ENCODE measurements at places on chromosomes 6 and 20. TPM values are rescaled to one million over a fixed set of nuclear protein-coding genes. Genes with fewer than 3 reads are reported as not detected.

Gene BTN1A1
- not detected for total RNA-seq

- H3K4me3 ChIP-seq = no peak overlapping the region
- H3K27me3 ChIP-seq = no peaks in the 10 kb centered on the region
- no peak for DNase-seq
- H3K4me1 ChIP-seq = no peaks in the 10 kb centered on the region
These were observed 196.0 kb downstream of the BTBD3 start for GRCh38 chr20:12113468-12114371.

Gene C6orf132
- total RNA-seq = 0.22 TPM

DNA sequence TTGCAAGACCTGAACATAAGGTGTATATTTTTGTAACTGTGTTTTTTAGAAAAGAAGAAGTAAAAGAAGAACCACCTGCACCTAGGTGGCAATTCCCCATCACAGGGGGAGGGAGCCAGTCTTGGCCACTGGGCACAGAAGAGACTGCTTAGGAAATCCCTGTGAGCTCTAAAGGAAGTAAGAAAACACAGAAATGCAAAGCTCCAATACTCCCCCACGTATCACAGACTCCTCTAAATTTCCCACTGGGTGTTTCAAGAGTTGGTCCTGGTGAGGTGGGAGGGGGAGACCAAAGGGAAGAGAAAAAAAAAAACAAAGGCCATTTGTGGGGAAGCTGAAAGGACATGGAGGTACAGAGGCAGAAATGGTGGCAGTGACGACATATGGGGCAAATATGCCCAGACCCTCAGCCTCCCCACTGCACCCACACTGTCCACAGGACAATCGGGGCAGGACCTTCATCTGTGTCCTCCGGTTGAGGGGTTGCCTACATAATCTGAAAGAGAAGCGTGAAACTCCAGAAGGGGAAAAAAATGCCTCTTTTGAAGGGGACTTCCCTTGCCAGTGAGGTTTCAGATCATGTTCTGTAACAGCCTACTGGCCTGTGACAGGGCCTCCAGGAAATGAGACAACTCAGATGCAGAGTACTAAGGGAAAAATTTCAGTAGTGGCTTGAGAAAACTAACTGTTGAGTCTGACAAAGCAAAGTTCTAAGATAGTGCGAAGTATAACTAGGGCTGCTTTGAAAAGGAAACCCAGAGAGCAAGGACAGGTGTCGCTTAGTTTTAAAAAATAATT is 226.2 kb upstream of the MARCKS start:
- H3K4me1 ChIP-seq = peaks cover 40% of the 10 kb centered on the region
- no peaks in the 10 kb centered on the region for H3K36me3 ChIP-seq
- peak overlapping the region; percentile 91 for H3K27ac ChIP-seq
- DNase-seq = no peak
- peak overlapping the region; percentile 69 for H3K4me3 ChIP-seq

DNA sequence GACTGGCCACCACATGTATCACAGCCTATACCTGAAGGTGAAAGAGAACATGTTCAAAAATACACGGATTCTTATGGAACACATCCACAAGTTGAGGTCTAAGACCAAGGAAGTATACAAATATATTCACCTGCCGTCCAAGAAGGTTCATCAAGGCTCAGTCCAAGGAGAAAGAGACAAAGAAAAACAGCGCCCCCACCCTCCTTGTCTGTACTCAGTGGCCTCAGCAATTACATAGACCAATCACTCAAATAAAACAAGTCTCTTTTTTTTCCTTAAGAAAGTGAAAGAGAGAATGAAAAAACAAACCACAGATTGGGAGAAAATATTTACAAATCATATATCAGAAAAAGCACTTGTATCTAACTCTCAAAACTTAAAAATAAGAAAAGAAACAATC is 19.5 kb downstream of the CPXM1 start:
- no peaks in the 10 kb centered on the region for H3K27me3 ChIP-seq
- no peak overlapping the region for H3K4me3 ChIP-seq
- DNase-seq = no peak
- H3K27ac ChIP-seq = no peak overlapping the region

Gene CFAP61
- total RNA-seq = 53.1 TPM

Gene ARFGEF3
- total RNA-seq = 18.4 TPM

- H3K27me3 ChIP-seq = no peaks in the 10 kb centered on the region
- peaks cover 17% of the 10 kb centered on the region for H3K4me1 ChIP-seq
- H3K27ac ChIP-seq = no peak overlapping the region
- H3K36me3 ChIP-seq = peaks cover 8% of the 10 kb centered on the region
- H3K4me3 ChIP-seq = no peak overlapping the region
- DNase-seq = no peak
These were observed 18.0 kb downstream of the STX7 start for GRCh38 chr6:132494954-132495353.

Gene SLC35D3
- total RNA-seq = not detected

Gene NR2E1
- not detected for total RNA-seq

DNA sequence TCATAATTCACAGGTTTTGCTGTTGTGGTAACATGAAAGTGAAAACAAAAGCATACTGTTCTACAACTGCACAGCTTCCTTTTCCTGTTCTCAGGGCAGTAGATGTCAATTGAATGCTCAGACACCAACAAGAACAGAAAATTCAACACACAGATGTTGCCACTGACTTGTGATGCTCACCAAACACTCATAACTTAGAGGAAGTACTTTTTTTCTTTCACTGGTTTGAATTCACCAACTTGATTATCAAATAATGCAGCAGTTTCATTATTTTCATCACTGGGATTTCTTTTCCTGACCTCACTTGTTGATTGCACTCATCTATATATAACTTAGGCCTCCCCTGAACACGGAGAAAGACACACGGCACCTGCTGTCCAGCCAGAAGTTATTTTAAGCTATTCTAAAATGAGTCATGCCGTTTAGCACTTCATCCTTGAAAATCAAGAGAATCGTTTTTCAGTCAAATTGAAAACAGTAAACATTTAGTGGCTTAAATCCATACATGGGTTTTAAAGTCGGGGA is 949 bp downstream of the TXLNB start:
- H3K27ac ChIP-seq = peak overlapping the region; percentile 98
- peak overlapping the region; percentile 68 for H3K4me3 ChIP-seq
- no peak for DNase-seq
- peaks cover 25% of the 10 kb centered on the region for H3K4me1 ChIP-seq

DNA sequence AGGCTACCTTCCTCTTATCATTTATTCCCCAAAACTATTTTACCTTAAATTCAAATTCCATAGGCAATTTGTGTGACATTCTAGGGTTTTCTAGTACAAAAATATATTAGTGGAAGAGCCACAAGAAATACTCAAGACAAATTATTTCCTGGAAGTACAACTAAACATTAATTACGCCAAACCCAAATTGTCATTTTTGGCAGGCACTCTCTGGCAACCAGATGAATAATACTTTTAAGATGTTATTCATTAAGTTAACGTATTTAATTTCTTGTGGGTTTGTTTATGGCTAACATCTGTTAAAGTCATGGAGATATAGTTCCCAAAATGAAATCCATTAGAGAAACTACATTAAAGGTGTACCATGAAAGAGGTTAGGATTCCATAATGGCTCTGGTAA is 40.5 kb downstream of the HMGN3 start:
- no peak for DNase-seq
- H3K4me1 ChIP-seq = peaks cover 4% of the 10 kb centered on the region
- H3K27me3 ChIP-seq = no peaks in the 10 kb centered on the region
- H3K36me3 ChIP-seq = no peaks in the 10 kb centered on the region
- no peak overlapping the region for H3K4me3 ChIP-seq

DNA sequence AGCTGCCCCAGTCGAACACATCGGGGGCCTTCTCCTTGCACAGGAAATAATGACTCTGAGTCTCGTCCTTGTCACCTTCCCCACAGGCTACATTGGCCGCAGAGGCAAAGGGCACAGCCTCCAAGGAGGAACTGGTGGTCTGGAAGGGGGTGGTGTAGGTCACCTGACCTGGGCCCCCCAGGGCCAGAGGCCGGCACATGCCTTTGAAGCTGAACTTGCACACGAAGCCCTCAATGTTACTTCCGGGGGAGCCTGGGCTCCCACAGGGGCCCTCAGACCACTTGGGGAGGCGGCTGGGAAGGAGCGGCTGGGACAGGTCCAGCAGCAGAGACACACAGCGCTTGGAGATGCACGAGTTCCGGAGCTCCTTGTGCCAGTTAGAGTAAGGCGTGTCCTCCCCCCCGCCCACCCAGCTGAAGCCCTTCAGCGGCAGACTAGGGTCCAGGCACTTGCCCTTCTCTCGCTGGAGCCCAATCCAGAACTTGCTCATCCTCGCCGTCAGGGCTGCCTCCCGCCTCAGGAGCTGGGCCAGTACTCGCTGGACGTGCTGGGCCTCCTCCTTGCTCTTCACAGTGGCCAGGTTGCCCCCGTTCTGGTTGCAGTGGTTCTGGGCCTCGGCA is 578 bp downstream of the CD93 start:
- no peak for DNase-seq
- H3K4me1 ChIP-seq = no peaks in the 10 kb centered on the region
- peak overlapping the region; percentile 82 for H3K27ac ChIP-seq
- no peaks in the 10 kb centered on the region for H3K27me3 ChIP-seq
- peak overlapping the region; percentile 67 for H3K4me3 ChIP-seq

DNA sequence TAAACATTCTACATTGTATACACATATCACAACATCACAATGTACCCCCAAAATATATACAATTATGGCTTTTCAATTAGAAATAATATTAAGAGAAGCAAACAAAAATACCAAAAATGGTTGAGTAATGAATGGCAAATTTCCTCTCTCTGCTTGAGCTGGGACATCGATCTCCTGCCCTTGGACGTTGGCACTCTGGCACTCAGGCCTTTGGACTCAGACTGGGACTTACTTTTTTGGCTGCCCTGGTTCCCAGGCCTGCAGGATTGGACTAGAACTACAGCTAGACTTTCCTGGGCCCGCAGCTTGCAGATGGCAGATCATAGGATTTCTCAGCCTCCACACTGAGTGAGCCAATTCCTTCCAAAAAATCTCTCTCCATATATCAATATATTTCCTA is 52.9 kb upstream of the KCNK16 start:
- H3K4me1 ChIP-seq = no peaks in the 10 kb centered on the region
- no peak overlapping the region for H3K4me3 ChIP-seq
- H3K36me3 ChIP-seq = no peaks in the 10 kb centered on the region
- DNase-seq = no peak
- no peak overlapping the region for H3K27ac ChIP-seq
- no peaks in the 10 kb centered on the region for H3K27me3 ChIP-seq

DNA sequence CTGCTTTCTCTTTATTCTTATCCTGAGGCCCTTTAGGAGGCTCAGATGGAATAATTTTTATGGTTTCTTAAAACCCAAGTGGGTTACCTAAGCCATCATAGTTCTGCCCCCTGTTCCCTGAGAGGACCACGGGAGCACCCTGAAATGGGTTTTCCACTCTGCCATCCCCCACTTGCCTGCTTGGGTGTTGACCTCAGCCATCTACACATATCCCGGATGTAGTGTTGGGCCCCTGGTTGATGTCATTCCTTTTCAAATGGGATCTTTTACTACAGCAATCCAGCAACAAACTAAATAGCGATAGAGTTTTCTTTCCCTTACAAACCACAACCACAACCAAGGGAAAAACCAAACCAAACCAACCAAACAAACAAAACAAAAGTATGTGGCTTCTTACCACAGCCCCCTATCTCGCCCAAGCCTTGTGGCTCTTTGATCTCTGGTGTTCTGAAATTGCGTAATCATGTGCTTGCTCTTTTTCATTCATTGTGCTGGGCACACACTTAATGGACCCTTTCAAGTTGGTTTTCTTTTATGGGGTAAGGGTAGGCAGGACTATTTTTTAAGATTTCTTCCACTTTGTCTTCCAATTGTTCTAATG is 154.9 kb downstream of the ESR1 start:
- H3K4me1 ChIP-seq = no peaks in the 10 kb centered on the region
- no peaks in the 10 kb centered on the region for H3K36me3 ChIP-seq
- H3K27ac ChIP-seq = no peak overlapping the region
- H3K4me3 ChIP-seq = no peak overlapping the region
- peaks cover 2% of the 10 kb centered on the region for H3K27me3 ChIP-seq

- no peaks in the 10 kb centered on the region for H3K4me1 ChIP-seq
- H3K36me3 ChIP-seq = no peaks in the 10 kb centered on the region
- no peak overlapping the region for H3K27ac ChIP-seq
- no peak overlapping the region for H3K4me3 ChIP-seq
These were observed 210.2 kb upstream of the ECI2 start for GRCh38 chr6:4345543-4345942.

Gene HCK
- total RNA-seq = 2.2 TPM

Gene TNXB
- 23.1 TPM for total RNA-seq

DNA sequence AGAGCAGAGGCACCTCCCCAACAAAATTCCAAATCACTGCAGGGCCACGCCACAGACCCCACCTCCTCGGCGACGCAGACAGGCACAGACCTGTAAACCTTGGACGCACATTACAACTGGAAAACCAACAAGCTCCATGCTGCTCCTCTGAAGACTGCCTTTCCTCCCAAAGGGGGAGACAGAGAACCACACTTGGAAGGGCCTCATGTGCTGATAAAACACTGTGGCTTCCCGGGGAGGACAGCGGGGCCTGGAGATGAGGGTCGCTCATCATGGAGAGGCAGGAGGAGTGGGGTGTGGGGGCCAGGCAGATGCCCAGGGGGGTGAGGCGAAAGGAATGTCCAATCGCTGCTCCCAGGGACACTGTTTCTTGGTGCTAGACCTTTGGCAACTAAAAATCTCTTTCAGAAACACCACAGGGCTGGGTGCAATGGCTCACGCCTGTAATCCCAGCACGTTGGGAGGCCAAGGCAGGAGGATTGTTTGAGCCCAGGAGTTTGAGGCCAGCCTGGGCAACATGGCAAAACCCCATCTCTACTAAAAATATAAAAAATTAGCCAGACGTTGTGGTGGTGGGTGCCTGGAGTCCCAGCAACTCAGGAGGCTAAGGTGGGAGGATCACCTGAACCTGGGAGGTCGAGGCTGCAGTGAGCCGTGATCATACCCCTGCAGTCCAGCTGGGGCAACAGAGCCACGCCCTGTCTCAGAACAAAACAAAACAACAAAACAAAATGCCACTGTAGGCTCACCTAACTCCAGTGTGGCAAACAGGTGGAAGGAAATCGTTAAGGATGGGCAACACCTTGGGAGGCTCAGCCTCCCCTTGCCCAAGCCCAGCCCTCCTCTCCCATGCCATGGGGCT is 53.8 kb downstream of the ABHD12 start:
- no peak for DNase-seq
- no peaks in the 10 kb centered on the region for H3K36me3 ChIP-seq
- no peak overlapping the region for H3K27ac ChIP-seq
- H3K27me3 ChIP-seq = no peaks in the 10 kb centered on the region
- H3K4me3 ChIP-seq = no peak overlapping the region

DNA sequence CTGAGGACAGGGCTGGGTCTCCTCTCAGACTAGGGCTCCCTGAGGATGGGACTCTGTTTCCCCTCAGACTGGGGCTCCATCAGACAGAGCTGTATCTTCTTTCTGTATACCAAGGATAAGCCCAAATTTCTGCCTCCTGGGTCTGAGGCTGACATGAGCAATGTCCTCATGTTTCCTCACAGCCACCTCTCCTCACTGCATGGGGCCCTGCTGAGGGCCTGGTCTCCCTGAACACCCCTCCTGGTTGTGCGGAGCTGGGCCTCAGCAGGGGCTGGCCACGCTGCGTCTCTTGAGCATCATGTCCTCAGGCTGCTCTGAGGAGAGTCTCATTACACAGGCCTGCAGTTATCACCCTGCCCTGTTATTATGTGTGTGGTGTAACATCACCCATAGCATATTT is 144.6 kb downstream of the LRFN2 start:
- DNase-seq = no peak
- H3K4me1 ChIP-seq = no peaks in the 10 kb centered on the region
- H3K27me3 ChIP-seq = no peaks in the 10 kb centered on the region

GRCh38 chr6:44342489-44342888 is at the start of gene SPATS1:
Gene SPATS1 (plus strand): TSS chr6:44342650. CDS start chr6:44343096, 446 bp downstream.
- no peaks in the 10 kb centered on the region for H3K4me1 ChIP-seq
- H3K36me3 ChIP-seq = no peaks in the 10 kb centered on the region
- peak within 1 kb of the TSS; percentile 7 for H3K4me3 ChIP-seq
- H3K27me3 ChIP-seq = peaks cover 3% of the 10 kb centered on the region

Gene GINS1
- total RNA-seq = not detected

All from psoas muscle (tissue), 8 donors.